Activated T-cell treated with anti-CD3 and anti-CD28 coated beads, Interleukin-2, amount 50 U/mL, for 1 hour (primary cell): ENCODE measurements at places on chromosomes 12 and 14.

DNA sequence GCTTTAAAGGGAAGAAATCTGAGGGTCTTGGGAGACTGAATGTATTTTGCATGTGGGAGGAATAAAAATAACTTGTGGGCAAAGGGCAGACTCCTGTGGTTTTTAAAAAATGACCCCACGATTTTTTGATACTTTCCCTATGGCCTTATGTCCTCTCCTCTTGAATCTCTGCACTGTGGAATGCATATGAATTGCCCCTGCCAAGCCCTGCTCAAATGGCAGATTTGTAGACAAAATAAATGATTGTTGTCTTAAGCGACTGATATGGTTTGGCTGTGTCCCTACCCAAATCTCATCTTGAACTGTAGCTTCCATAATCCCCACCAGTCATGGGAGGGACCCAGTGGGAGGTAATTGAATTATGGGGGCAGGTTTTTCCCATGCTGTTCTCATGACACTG lies 223.8 kb downstream of the DACT1 start:
- no peak for DNase-seq

DNA sequence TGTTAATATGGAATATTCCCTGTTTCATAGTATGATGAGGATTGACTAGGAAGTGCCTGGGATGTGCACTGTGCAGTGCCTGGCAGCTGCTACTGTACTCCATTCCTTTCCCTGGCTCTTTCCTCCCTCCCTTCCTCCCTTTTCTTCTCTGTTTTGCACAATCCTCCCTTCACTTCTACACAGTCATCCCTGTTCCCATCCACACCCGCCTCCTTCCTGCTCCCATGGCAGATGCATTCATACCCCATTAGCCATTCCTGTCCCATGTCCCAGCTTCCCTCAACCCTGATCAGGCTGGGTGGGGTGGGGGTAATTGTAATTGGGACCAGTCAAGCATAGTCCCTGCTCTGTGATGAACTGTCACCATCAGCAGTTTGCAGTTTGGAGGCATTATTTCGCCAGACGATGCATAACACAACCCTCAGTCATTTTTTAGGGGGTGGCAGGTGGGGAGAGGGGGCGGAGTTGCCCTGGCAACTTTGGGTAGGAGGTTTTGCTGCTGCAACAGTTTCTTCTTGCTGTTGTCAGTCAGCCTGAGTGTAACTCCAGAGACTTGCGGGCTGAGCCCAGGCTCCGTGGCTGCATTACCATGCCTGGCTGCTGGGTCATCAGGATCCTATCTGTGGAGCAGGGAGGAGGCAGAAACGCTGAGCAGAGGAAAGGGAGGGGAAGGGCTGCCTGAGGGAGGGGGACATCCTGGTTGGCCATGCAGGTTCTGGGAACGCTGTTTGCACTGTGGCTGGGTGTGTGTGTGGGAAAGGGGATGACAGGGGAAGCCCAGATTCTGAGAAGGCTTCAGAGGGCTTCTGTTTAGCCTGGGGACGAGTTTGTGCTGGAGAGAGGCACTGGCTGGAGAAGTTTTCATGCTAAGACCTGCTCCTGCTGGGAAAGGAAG lies 4.1 kb upstream of the KRT84 start:
- no peak for DNase-seq

GRCh38 chr14:68730348-68730747 lies 62.5 kb downstream of the ZFP36L1 start:
- no peak for DNase-seq

DNA sequence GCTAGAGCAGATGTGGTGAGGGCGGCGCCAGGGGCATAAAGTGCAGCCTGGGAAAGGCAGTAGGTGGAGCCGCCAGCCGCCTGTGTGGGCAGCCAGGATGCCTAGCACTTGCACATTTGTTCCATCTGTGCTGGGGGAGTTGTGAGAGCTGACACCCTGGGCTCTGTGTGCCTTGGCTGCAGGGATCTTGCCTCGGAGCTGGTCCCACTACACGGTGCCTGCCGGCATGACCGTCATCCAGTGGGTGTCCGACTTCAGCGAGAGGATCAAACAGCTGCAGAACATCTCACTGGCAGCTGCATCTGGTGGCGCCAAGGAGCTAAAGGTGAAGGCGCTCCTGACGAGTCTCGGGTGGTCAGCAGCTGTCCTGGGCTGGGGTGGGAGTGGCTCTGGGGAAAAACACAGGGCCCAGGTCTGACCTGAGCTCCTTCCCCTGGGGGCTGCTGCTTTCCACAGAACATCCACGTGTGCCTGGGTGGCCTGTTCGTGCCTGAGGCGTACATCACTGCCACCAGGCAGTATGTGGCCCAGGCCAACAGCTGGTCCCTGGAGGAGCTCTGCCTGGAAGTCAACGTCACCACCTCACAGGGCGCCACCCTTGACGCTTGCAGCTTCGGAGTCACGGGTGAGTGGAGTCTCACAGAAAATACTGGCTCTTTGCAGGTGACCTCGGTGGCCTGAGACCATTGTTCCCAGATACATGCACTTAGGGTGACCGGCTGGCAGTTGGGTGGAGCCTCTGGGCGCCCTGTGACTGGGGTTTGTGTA lies 37.4 kb downstream of the HSP90AA1 start:
- no peak for DNase-seq

DNA sequence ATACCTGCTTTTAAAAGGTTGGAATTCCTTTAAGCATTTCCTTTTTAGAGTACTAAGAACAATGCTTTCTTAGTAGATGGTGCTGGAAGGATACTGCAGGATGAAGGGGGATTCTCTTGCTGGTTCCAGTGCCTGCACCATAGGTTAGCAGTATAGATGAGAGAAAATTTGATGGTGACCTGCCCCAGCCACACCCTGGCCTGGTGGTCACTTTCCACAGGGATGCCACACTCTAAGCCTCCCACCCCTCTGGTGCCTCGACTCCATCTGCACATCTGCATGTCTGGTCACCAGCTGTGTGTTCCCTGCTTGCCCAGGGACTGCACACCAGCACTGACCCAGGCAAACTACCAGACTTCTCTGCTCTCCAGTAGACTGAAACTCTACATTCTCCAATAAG lies 19.1 kb downstream of the SLC2A3 start:
- no peak for DNase-seq

- DNase-seq: no peak
These were observed 41.5 kb upstream of the NR2C1 start for GRCh38 chr12:95114766-95115405.
